Suppressor macrophage treated with lipopolysaccharide for 1 hour (primary cell): ENCODE measurements at places on chromosomes 5 and 9.

GRCh38 chr5:34914671-34915138 lies 599 bp downstream of the RAD1 start:
- DNase-seq = no peak

- DNase-seq = peak; percentile 73
Measured at GRCh38 chr9:35051069-35051967, 21.1 kb downstream of the VCP start.

- DNase-seq = no peak
Measured at GRCh38 chr9:6598249-6598725, 47.2 kb downstream of the GLDC start.

DNA sequence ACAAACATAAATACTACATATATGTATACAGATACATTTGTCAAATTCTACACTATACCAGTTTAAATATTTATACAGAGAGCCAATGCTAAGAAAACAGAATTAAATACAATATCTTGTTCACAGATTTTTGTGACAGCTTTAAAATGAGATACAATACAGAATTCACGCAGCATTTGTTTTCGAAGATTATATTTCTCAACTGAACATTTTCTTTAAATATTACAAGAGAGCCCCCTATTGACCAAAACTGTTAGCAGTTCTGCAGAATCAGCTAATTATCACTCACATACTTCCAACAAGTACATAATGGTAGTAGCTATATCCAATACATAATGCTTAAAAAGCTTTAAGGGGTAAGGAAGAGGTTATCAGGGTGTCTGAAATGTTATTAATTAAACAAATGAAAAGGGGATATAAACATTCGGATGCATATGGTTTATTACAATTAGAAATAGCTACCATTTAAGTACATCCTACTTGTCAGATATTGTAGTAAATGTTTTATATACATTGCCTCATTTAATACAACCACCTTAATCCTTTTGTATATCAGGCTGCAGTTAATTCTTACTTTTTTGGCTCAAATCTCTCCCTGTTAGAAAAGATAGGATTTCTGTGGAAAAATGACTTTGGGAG lies 31.7 kb downstream of the ZDHHC21 start:
- peak; percentile 34 for DNase-seq

- peak; percentile 48 for DNase-seq
Measured at GRCh38 chr5:148759101-148759500, 67.3 kb upstream of the ADRB2 start.

DNA sequence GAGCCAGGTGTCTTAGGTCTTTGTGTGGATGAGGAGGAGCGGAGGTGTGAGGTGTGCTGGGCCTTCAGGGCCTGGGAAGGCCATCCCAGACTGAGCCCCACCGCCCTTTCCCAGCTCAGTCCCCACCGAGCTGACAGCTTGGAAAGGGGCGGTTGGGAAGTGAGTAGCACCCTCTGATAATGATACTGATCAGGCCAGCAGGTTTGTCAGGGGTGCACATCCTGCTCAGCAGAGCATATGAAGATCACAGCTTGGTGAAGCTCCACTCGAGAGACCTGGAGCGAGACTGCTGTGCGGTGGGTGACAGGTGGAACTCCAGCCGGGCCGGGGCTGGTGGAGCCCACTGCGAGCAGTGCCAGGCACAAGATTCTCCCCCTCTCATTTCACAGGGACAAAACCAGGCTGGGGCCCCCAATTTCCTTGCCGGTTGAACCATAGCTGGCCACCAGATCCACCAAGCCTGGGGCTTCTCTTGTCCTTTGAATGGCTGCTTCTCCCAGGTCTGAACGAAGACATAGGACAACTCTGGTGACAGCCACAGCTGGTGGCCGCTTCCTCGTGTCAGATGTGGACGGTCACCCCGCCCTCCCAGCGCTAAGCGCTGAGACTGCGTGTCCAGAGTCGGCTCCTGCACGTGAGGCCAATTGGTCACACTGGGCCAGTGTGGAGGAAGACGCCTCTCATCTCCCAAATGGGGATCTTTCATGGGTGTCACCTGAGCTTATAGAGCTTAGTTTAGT lies 8.3 kb downstream of the QRFP start:
- no peak for DNase-seq

- no peak for DNase-seq
Measured at GRCh38 chr9:8724284-8725018, 924.9 kb upstream of the DMAC1 start.

DNA sequence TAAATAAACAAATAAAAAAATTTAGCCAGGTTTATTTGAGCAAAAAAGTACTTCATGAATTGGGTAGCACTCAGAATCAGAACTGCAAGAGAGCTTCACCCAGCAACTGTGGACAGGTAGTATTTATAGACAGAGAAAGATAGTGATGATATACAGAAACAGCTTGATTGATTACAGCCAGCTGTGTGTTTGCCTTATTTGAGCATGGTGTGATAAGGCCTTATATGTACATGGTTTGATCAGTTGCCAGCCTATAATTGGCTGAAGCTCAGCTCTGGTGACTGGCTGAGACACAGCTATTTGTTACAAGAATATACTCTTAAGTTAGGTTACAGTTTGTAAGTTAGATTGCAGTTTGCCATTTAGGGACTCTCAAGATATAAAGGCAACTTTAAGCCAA lies 34.3 kb upstream of the ARL15 start:
- DNase-seq = no peak

GRCh38 chr9:7760014-7760415 lies 39.6 kb downstream of the DMAC1 start:
- no peak for DNase-seq

GRCh38 chr9:31471010-31471409 lies 913.4 kb upstream of the ACO1 start:
- no peak for DNase-seq

DNA sequence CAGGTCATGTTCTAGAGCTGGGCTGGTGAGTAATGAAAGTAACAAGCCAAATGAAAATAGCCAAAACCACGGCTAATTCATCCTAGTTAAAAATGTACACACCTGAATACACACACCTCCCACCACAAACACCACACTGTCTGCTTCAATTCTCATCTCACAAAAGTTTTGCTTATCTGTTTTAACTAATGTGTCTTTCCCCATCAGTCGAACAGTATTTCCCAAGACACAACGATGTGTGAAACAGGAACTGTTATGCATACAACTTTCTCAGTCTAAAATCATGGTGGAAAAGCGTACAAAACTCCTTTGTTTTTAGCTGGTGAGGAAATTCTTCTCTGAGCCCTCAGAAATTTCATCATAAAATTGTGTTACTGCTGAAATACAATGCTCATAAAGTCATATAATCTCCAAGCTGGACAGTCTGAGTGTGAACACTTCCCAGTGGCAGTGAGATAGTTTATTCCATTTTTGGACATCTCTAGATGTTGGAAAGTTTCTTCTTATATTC lies 242.4 kb downstream of the EFNA5 start:
- DNase-seq = peak; percentile 34

DNA sequence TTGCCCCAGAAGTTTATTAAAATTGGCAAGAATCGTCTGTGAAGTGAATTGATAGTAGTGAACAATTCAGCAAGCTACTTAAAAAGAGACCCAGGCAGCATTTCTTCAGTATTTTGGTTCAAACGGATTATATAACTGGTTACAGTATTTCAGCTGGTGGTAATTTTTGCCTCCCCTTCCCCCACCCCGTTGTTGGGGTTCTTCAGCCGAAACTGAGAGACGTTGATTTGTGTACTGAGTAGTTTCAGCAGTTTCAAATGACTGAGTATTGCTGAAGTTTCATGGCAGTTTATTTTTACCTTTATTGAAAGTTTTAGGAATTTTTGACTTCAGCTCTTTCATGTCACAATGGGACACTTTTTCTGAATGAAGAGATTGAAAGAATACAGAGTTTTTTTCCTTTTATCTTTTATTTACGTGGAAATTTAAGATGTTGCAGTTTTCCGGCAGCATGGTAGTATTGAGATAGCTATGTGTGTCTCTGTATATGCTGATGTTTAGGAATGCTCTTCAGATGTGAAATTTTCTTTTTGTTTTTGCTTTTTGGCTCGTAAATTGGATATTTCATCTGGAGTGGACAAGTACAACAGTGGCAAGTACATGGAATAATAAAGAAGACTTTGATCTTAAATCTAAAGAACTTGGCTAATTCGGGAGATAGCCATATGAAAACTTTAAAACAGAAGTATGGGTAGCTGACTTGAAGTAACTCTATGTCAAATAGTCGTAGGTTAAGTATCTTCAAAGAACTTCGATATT lies 1.9 kb downstream of the GPBP1 start:
- DNase-seq = peak; percentile 60

- no peak for DNase-seq
Measured at GRCh38 chr5:94505327-94506068, 112.9 kb downstream of the KIAA0825 start.

DNA sequence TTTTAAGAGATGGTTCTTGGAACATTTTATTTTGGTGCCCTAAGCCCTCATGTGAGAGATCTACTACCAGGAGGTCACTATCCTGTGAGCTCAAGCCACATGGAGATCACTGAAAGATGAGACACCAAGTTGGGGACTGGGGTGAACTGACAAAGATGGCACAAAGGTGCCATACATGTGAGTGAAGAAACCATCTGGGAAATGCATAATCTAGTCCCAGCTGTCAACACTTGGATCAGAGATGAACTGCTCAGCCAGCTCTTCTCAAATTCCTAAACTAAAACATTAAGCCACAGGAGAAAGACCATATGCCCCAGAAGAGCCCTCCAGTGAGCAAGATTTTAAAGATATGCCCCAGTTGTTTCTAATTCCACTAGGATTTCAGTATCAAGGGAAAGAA lies 22.2 kb upstream of the MYOT start:
- no peak for DNase-seq
